ENCODE measurements at places on chromosomes 2 and 18.

DNA sequence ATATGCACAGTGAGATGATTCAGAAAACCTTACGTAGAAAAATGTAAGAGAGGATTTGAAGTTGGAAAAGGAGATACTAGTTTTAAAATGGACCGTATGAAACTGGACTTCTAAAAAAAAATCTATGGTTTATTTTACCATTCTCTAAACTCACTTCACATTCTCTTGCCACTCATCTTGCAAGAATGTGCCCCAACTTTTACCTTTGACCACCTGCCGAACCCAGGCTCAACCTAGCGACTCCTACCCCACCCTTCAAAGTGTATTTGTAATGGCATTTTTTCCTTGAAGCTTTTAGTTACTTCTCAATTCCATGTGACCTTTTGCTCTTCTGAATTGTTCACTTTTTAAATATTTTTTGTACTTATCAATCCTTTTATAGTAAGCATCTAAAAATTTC, 160.8 kb downstream of the PHLPP1 start:
- no peak for DNase-seq

GRCh38 chr18:74154716-74155115, 6.4 kb downstream of the TIMM21 start:
- DNase-seq, result no peak

DNA sequence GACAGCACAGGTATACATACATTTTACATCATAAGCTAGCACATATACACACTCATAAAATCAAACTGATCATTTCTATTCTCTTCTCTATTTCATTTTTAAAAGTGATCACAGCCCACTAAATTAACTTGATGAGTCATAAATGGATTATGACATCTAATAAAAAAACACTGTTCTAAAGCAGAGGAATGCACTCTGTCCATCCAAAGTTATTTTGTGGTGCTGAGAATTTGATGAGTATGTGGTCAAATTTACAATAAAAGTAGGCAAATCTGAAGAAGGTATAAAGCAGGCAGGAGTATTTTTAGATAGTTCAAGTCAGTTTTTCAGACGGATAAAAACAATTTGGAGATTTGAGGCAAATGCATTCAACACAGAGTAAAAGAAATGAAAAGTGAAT, 104.4 kb downstream of the NOL4 start:
- DNase-seq, result no peak

- DNase-seq, result no peak
Observed at GRCh38 chr2:129759472-129760010, 219.9 kb upstream of the RAB6C start.

DNA sequence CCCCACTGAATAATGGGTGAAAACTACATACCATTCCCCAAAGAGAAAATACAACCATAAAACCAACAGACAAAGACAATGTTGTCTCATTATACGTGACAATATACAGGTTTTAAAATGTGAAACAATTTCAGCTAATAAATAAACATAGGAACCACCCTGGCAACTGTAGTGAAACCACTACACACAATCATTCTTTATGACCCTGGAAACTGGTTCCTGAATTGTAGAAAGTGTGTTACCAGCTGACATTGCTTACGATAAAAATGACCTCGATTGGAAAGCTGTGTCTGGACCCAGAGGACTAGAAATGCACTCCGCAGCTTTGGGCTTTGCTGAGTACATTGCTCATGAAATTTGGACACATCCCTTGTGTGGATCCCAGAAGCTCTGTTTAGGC, 73.9 kb upstream of the LPIN2 start:
- no peak for DNase-seq

Measured in activated B cell treated with CpG ODN at 0.5 μM for 24 hours (primary cell).